ENCODE measurements at places on chromosomes 1 and 21. TPM values are rescaled to one million over a fixed set of nuclear protein-coding genes. Genes with fewer than 3 reads are reported as not detected.

FALEC gene
- not detected for total RNA-seq

ACAP3 gene
- total RNA-seq = 35.0 TPM

F5 gene
- not detected for total RNA-seq

LAD1 gene
- 186 TPM for total RNA-seq

CFHR5 gene
- total RNA-seq = not detected

NHLH1 gene
- not detected for total RNA-seq

UBE2Q1 gene
- total RNA-seq = 17.8 TPM

MEF2D gene
- total RNA-seq = 3.6 TPM

DDR2 gene
- 1.7 TPM for total RNA-seq

TFF1 gene
- not detected for total RNA-seq

RGS13 gene
- not detected for total RNA-seq

PRAMEF4 gene
- total RNA-seq = not detected

CD1E gene
- total RNA-seq = not detected

Data from tracheal epithelial cell (primary cell).